ENCODE measurements at places on chromosomes 7 and 10.
A peak's percentile ranks its signal among the peaks of the same experiment; 100 is the strongest.

- no peak for DNase-seq
These were observed 24.5 kb downstream of the SCD start for GRCh38 chr10:100371482-100372027.

- no peak for DNase-seq
These were observed 87.7 kb downstream of the SEM1 start for GRCh38 chr7:96621932-96622331.

DNA sequence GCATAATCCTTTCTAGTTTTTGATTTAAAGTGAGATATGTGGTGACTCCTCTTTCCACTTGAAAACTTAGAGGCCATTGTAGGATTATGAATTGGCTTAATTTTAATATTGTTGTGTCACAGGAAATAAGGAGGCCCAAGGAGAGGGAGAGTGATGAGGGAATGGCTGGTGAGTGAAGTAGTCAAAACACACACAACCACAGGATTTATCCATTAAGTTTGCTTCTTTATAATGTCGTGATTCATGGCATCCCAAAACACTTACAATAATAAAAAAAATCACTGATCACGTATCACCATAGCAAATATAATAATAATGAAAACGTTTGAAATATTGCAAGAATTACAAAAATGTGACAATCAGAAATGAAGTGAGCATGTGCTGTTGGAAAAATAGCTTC, 1215.5 kb upstream of the LRRTM3 start:
- no peak for DNase-seq

DNA sequence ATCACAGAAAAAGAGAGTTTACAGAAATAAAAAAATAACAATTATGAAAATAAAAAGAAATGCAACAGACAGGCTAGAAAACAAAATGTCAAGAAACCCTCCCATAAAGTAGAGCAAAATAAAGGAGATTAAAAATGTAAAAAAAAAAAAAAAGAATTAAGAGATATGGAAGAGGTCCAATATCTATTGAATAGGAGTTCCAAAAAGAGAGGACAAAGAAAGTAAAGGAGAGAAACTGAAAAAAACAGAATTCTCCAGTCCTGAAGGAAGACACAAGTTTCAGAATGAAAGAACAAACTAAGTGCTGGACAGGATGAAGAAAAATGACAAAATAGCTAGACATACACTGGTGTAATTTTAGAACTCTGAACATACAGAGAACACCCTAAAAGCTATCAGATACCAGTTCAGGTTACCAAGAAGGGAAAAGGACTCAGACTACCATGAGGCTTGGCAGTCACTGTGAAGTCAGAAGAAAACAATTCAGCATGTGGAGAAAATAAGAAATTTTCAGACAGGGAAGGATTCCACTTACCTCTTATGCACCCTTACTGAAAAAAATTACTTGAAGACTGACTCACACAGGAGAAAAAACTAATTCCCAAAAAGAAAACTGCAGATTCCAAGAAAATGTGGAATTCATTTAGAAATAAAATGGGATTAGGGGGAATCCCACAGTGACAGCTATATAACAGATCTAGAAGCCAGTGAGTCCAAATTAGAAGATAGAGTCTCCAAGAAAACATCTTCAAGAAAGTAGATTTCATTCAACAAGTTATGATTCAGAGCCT, 40.4 kb upstream of the ABLIM1 start:
- DNase-seq = no peak

DNA sequence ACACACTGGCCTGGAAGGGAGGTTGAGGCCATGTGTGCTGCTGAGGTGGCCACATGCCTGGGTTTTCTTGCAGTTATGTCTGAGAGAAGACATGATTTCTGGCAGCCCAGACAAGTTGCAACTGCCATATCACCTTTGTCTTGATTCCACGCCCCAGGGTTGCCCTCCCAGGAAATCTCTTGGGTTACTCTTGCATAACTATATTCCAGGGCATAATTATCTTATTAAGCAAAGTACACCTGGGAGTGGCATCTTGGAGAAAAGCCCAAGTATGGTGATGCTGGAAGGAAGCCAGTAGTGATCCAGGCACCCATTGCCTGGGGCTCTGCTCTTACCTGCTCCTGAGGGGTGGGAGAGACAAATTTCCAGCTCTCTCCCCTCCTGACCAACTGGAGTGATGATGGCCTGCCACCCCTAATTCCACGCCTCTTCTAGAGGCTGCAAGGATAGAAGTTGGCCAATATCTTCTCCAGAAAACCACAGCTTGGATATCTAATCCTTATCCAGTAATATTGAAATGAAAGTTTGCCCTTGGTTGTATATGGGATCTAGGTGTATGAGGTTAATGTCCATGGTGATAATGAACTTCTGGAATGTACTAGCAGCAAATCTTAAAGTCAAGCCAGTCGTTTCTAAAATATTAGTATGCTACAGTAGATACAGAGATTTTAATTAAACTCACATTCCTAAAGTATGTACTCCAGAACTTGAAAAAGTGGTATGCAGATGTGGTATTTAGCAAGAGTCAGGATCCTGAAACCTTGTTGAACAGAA, 5.0 kb downstream of the AKR1B10 start:
- DNase-seq = no peak

GRCh38 chr7:24720283-24720682, 37.0 kb downstream of the GSDME start:
- DNase-seq = no peak

DNA sequence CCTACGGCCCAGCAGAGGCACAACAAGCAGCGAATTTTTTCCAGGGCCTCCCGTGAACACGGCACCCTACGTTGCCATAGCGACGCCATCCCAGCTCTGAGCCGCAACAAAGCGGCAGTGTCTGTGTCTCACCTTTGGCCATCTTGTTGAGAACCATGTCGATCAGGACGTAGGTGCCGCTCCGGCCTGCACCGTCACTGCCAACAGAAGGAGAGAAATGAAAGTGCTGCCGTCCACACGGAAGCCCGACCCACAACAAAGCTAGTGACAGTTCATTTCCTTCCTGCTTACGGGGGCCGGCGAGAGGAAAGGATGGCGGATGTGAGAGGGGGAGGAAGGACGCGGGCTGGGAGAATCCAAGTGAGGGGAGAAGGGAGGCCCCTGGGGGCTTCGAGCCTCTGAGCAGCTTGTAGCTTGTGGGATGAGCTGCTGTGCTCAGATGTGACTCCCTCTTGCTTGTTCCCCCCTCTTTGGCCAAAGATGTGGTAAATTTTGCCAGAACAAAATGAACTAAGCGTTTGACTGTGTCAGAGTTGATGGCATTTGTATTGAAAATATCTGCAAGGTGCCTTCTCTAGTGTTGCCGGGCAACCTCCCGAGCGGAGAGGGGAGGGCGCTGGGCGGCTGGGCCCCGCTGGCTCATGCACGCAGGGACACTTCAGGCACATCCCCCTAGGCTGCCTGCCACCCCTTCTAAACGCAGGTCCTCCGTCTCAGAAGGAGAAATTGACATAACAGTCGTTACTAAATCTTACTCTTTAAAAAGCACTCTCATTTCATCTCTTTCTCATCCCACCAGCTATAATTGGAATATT, 232.2 kb downstream of the DNAJB6 start:
- peak; percentile 52 for DNase-seq

DNA sequence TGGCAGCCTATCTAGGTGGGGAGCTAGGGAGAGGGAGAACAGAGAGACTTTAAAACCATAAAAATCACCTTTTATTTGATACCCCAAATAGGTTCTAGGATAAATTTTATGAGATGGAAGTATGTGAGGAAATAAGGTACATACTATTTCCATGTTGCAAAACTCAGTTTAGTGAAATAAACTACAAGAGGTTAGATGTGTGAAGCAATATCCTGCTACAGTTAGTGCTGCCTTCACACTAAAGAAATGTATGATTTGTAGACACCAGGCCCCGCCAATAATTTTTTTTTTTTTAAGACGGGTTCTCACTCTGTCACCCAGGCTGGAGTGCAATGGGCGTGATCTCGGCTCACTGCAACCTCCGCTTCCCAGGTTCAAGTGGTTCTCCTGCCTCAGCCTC, 34.4 kb upstream of the RSBN1L start:
- DNase-seq = no peak

Measured in dermis microvascular lymphatic vessel endothelial cell (primary cell).